Activated naive CD8-positive, alpha-beta T cell treated with anti-CD3 and anti-CD28 coated beads, Interleukin-2, amount 10 ng/mL, durations not matched to agents 7 days and 5 days (primary cell): ENCODE measurements at places on chromosomes 5 and 9. TPM values are rescaled to one million over a fixed set of nuclear protein-coding genes. Genes with fewer than 3 reads are reported as not detected.

The GMCL2 gene
- total RNA-seq = not detected

The ANKRD33B gene
- total RNA-seq = 4.8 TPM

DNA sequence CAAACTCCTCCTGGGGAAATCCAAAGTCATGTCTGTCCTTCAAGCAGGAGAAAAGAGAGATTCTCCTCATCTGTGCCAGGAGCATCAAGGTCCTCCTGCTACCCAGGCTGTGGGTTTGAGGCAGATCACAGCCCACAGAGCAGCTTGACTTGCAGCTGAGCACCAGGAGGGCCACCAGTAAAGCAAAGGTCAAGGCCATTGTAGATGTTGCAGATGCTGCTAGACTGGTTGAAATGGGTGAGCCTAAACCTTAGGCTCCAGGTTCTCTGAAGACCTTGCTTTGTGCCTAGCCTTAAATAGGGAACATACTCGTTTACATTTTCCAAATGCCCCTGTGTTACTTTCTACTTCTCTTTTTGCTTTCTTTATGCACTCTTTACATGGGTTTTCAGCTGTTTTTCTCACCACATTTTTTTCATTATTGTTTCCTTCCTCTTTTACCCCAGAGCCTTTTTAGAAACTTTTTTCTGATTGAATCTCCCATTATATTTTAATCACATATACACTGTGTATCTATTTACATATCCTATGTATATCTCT is at the start of gene IFNA2:
IFNA2 (minus strand) TSS at position 268 of the 540 bp plus-strand sequence; CDS start at position 199, 69 bp downstream.
- peaks cover 32% of the 10 kb centered on the region for H3K27me3 ChIP-seq
- H3K36me3 ChIP-seq = peaks cover 4% of the 10 kb centered on the region

GRCh38 chr9:108643731-108644510 is 211.9 kb downstream of the ACTL7B start:
- DNase-seq = no peak
- H3K27me3 ChIP-seq = peaks cover 3% of the 10 kb centered on the region
- no peaks in the 10 kb centered on the region for H3K4me1 ChIP-seq
- no peaks in the 10 kb centered on the region for H3K36me3 ChIP-seq

DNA sequence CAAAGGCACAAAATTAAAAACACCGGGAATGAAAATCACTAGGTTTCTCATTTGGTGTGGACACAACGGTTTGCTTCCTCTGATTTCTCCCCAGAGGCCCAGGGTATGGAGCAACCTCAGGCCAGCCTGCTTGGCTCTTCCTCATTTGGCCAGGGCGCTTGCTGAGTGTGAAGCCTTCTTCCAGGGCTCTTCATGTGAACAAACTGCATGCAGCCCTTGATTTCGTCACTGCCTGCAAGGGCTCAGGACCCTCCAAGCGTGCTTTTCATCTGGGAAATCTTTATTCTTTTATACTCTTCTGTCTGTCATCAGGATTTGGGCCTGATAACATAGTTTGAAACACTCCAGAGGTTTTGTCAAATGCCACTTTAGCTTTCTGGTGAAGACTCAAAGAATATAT is 122.6 kb upstream of the KLF4 start:
- H3K4me3 ChIP-seq = no peak overlapping the region
- H3K27me3 ChIP-seq = no peaks in the 10 kb centered on the region
- no peak overlapping the region for H3K27ac ChIP-seq
- H3K4me1 ChIP-seq = no peaks in the 10 kb centered on the region
- H3K36me3 ChIP-seq = no peaks in the 10 kb centered on the region
